ENCODE measurements at places on chromosomes 11 and 22.

DNA sequence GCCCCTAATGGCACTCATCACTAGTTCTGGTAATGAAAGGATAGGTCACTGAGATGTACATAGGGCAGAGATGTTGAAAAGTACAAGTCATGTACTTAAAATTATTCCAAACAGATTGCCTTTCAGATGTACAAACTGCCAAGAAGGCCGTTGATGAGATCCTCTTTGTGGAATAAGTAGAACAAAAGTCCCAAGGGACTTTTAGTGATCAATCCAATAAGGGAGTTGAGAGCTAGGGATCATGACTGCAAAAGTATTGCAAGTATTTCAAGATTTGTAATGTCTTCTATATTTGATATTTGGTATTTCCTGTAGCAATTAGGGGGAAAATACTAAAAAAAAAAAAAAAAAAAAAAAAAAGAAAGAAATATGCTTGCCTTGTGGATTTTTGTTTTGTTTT, 82.2 kb downstream of the ATG16L2 start:
- DNase-seq, result no peak

DNA sequence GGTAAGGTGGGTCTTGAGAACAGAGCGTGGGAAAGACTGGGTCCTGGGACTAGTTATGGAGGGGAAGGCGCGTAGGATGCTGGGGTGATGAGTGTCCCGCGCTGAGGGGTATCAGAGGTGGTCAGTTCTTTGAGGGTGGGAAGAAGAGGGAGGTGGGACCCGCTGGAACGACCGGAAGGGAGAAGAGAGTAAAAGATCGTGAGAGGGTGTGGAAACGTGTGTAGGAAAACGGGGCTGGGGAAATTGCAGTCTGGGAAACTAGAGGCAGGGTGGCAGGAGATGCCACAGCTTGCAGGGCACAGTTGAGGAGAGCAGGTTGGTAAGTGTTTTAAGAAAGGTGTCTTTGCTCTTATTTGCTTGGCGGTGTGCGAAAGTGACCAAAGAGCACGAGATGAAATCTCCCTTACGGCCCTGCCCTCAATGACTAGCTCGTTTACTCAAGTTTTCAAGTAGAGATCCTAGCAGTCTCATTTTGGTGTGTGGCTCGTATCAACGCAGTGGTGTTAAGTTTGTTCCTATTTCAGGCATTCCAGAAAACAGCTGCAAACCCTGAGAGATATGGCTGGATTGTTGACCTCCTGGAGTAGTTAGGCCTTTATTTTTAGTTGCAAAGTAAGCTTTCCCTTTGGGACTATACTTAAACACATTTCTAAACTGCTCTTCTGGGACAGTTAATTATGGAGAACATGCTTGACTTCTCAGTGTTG, 615 bp downstream of the STT3A start:
- no peak for DNase-seq

- no peak for DNase-seq
Observed at GRCh38 chr11:113668255-113668654, 37.9 kb downstream of the TMPRSS5 start.

DNA sequence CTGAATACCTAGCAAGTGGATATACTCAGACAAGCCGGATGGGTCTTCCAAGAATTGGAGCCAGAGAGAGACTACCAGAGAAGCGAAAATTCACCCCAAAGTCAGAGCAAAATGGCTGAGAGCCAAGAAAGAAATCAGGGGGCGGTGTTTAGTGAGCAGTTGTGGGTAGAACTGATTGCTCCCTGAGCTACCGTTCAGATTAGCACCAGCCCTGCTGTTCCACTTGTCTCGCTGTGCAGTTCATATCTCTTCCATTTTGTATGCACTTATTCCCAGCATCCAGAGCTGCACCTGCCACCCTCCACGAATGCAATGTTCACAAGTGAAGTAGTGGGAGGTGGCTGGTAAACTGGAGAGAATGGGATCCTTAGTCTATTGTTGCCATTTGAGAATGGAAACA, 25.5 kb downstream of the DRD2 start:
- DNase-seq, result no peak

- no peak for DNase-seq
Observed at GRCh38 chr11:78336877-78337553, 80.6 kb downstream of the GAB2 start.

GRCh38 chr22:26995235-26995634, 337.8 kb downstream of the MIAT start:
- DNase-seq, result peak; percentile 9

GRCh38 chr22:43478621-43479300, 66.9 kb downstream of the MPPED1 start:
- DNase-seq, result no peak

- no peak for DNase-seq
Observed at GRCh38 chr11:69337211-69337721, 43.3 kb downstream of the MYEOV start.

- no peak for DNase-seq
Observed at GRCh38 chr11:16935518-16936302, 78.5 kb downstream of the PLEKHA7 start.

DNA sequence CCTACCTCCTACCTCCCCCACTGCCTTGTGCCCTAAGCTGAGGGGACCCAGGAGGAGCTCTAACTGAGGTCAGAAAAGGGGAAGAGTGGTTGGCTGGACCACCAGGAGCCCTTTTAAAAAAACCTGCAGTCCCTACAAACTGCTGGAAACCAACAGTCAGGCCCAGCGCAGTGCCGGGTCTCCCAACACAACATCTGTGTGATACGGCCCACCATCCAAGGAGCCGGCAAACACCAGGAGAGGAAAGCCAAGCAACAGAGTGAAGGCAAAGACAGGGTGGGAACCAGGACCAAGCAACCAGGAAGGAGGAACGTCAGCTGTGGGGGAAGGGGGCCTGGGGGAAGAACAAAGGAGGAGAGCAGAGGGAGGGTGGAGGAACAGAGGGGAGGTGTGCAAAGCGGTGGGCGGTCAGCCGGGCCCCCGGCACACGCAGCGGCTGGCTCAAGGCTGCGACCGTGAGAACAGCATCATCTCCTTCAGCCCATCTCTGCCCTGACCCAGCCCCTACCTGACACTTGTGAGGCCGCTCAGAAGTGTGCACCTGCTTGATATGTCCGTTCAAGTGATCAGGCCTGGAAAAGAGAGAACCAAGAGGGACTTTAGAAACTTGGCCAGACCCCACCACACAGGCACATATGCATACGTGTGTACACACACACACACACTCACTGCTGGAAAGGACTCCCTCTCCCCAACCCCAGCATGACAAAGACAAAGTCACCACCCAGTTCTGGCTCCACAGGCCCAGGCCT, 3.6 kb downstream of the PATZ1 start:
- no peak for DNase-seq

- no peak for DNase-seq
Observed at GRCh38 chr11:46639197-46639839, 22.0 kb downstream of the ATG13 start.

- peak; percentile 80 for DNase-seq
Observed at GRCh38 chr11:95089620-95090542, at the start of gene ENDOD1. Gene ENDOD1 (plus strand): TSS chr11:95089846. CDS start chr11:95089928, 82 bp downstream.

GRCh38 chr22:35556666-35557065, 16.0 kb downstream of the RASD2 start:
- no peak for DNase-seq
